HCT116 (cell line): ENCODE measurements at places on chromosomes 7 and 10. TPM values are rescaled to one million over a fixed set of nuclear protein-coding genes. Genes with fewer than 3 reads are reported as not detected.

- DNase-seq, result no peak
These were observed 143.7 kb downstream of the TAX1BP1 start for GRCh38 chr7:27883696-27884095.

GRCh38 chr7:88668591-88668990, 90.9 kb upstream of the ZNF804B start:
- no peak for DNase-seq

GRCh38 chr7:149084407-149084806, 6.1 kb downstream of the ZNF786 start:
- no peak for DNase-seq

DNA sequence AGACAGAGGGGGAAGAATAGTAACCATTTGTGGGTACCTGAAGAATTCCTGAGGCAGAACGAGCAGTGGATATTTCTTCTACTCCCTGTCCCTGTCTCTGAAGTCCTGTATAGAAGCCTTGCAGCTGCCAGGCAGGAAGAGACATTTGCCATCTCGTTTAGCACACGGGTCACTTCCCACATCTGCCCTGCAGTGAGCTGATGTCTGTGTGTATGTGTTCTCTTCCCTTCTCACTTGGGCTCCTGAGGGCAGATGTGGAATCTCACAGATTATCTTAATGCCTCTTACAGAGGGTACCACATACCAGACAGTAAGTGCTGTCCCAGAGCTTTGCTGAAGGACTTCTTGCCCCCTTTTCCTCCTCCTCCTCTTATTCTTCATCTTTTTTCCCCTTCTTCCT, 14.1 kb upstream of the TRPV6 start:
- no peak for DNase-seq

DNA sequence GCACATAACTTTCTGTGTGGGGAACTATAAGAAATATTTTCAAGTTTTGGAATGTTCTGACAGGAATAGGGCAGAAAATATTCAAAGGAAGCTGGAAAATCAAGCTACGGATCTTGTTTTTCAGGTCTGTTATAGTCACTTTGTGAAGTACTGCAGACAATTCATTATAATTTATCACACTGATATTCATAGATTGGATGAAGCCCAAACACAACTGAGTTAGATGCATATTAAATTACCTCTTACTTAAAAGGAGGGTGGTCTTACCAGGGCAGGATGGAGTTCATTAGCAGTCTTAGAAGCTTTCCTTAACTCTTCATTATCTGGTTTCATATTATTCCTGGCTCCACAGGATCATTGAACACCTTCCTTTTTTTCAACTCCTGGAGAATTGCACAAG, 242.3 kb downstream of the DYNC1I1 start:
- DNase-seq, result no peak

DNA sequence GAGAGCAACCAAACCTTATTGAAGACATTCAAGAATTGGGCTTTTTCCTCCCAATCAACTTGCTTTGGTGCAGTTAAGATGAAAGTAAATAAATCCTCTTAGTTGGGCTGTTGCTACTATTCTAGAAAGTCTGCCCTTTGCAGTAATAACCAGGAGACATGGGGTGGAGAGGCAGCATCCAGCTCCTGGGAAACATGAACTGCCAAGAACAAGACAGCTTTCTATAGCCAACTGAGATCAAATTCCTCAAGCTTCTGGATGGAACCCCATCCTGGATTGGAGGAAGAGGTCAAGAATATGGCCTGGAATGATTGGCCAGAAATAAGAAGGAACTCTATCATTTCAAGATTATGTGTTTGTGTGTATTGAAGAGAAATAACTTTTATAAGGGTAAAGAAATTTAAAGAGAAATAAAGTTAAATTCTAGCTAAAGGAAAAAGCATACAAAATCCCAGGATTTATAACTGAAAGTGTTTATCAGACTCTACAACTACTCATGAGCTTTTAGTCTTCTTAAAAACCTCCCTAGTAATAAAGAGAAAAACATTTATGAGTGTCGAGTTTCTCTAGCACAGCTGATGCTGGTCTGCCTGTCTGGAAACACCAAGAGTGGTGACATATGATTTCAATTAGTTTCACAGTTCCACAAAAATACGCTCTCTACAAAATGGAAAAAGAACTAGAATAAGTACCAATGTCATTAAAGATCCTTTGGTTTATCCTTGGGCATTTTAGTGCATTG, 70.1 kb upstream of the COL1A2 start:
- DNase-seq, result no peak

DNA sequence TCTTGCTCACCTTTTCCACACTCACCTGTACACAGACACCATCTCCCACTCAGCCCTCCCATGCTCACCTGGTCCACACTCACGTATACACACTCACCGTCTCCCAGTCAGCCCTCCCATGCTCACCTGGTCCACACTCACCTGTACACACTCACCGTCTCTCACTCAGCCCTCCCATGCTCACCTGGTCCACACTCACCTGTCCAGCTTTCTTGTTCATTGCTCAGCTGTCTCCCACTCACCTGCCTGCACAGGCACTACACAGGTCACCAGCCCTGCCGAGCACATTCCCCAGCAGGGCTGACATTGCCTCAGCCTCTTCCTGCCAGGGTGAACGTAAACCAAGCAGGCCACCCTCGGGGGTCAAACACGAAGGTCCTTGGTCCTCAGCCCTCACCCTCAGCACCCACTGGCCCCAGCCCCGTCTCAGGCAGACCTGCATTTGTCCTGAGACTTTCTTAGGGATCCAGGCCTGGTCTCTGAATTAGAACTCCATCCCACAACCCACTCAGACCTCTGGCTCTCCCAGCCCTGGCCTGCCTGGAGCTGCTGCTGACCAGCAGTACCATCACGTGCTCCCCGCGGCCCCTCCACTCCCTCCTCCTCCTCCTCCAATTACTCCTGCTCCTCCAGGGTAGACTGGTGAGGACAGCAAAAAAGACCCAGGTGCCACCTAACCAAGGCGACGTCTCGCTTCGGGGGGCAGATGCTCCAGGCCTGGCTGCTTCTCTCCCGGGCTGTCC, 12.8 kb upstream of the DNAAF5 start:
- no peak for DNase-seq

- no peak for DNase-seq
These were observed 3.7 kb downstream of the CFAP46 start for GRCh38 chr10:132938472-132939339.

- no peak for DNase-seq
These were observed 74.6 kb downstream of the WAPL start for GRCh38 chr10:86446987-86447386.

DNA sequence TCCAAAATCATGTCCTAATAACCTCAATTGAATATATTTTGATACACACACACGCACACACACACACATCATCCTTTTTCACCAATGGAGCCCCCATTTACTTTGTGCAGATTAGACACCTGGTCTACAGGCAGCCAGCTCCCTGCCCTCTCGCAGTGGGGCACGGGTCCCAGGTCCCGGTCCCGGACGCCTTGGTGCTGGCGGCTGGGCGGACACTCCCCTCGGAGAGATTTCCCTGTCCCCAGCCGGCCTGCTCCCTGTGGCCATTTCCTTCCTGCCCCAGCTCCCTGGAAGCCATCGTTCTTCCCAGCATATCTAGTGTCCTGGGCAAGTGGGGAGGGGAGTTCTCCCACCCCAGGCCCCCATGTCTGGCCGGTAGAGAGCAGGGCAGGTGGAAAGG, 14.6 kb downstream of the DPY19L1 start:
- DNase-seq, result no peak

- no peak for DNase-seq
These were observed 126.5 kb upstream of the HABP2 start for GRCh38 chr10:113426181-113426877.

DNA sequence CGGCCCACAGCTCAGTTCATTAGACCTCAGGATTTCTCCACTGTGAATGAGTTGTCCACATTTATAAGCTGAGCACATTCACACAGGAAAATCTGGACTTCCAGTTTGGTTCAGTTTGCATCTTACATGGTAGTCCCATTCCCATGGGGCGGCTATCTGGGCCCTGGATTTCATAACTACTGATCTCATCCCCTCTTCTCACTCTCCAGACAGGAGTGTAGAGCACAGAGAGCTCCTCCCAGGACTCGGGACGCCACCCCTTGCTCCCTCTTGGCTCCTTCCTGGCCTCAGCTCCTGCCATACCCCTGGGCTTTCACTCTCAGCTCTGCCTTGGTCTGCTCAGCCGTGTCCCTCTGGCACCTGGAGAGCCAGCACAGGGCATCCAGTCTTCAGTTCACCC, 117.6 kb upstream of the TCERG1L start:
- no peak for DNase-seq

DNA sequence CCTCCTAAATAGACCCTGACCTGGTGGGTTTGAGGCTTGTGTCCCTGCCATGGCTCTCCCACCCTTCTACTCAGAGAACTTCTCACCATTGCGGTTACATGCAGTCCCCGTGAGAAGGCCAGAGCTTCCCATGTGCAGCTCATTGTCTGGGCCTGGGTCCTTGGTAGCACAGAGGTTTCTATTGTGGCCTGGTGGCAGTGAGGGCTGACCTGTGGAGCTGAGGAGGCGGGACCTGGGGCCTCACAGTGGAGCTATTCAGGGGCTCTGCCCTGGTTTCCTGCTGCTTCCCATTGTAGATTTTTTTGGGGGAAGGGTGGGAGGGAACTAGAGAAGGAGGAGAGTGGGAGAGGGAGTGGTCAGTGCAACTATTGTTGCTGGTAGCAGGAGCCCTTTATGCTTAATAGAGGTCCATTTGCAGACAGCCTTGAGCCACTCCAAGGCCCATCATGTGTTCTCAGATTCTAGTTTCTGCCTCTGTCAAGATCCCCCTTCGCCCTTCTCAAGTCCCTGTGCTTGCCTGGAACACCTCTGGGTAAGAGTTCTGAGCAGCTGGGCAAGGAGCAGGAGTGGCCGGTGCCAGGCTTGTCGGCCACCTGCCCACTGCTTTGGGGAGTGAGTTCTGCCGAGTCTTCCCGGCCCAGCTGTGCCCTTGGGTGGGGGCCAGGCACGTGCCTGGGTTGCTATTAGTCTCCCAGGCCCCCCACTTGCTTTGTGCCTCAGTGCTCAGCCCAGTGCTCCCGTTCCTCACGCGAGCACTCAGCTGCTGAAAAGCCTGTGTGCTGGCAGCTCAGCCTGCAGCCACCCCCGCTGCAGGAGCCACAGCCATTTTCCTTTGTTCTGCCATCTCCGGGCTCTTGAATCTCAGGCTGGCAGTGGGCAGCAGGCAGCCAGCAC, 10.7 kb downstream of the TSPAN14 start:
- no peak for DNase-seq

DNA sequence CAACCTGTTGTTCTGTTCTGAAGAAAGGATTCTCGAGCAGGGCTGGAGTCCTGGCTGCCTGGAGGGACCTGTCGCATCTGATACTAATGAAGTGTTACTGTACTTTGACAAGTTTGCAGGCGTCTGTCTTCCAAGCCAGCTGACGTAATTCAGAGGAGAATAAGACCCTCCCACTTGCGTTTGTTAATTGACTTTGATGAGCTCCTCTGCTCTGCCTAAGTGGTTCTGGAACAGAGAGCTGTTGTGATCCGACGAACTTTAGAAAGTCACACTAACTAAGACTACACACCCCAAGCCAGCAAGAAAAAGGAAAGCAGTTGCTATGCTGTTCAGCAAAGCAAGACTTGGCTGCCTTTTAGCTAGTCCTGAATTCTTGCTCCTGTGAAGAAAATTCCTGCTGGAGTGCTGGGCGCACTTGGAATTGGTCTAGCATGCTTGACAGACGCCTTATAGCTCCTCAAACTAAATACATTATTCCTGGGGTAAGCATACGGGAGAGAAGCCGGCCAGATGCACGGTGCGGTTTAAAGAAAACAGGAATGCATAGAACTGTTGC, 200.3 kb downstream of the CACNB2 start:
- DNase-seq, result no peak

- DNase-seq, result no peak
These were observed 149.5 kb downstream of the FAM107B start for GRCh38 chr10:14625192-14625631.

- DNase-seq, result peak; percentile 88
These were observed 70.1 kb downstream of the AMZ1 start for GRCh38 chr7:2757904-2758672.

DNA sequence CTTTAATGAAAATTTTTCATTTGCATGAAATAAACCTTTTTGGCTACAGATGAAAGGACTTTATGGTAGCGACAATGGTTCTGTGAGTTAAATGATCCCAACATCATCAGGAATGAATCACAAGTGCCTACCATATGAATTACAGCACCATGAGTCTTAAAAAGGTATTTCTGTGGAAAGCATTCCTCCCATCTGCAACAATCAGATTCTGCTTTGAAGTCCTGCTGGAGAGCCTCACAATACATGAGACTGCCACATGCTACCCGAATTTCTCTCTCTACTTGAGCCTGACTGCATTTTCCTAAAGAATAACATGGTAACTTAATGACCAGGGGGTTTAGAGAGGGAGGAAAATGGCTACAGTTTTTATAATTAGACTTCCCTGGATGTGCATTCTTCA, 190.3 kb downstream of the TWIST1 start:
- DNase-seq, result no peak

- DNase-seq, result no peak
These were observed 24.9 kb downstream of the INSIG1 start for GRCh38 chr7:155322530-155322929.

- DNase-seq, result no peak
These were observed 517.5 kb upstream of the GALNT17 start for GRCh38 chr7:70614237-70615045.

GRCh38 chr7:525740-526139, 6.1 kb upstream of the PDGFA start:
- no peak for DNase-seq

DNA sequence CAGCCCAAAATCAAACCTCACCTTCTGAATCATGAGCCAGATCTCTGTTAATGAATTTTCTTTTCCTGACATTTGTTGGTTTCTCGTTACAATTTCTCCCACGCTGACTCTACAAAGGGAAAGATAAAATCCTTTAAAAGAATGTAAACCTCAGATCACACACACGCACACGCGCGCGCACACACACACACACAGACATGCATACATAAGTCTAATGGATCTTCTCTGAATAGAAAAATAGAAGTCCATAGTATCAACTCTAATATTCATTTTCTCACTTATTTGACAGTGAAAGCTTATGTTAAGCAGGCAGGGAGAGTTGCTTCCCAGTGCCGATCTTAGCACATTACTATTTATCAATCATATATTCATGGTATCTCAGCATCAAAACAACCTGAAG, 1.4 kb downstream of the ETV1 start:
- DNase-seq, result no peak

DNA sequence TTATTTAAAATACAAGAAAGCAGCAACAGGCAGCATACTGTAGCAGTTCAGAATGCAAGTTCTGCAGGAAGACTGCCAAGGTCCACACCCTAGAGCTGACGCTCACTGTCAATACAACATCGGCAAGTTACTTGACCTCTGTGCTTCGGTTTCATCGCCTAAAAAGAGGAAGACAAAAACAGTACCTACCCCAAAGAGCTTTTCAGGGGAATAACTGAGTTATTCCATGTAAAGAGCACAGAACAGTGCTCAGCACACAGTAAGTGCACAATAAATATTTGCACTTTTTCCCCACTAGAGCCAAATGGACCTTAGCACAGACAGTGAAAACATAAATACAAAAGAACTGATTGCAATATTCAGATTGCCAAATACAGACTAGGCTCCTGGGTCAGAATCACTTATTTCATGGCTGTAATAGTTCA, 88.6 kb downstream of the USP6NL start:
- no peak for DNase-seq

VIPR2 gene
- 0.10 TPM for total RNA-seq

CPA4 gene
- total RNA-seq, result 38.7 TPM

LIPN gene
- not detected for total RNA-seq

CPN1 gene
- 0.12 TPM for total RNA-seq

VGF gene
- 43.2 TPM for total RNA-seq

AQP1 gene
- total RNA-seq, result 2.0 TPM
